ENCODE measurements at places on chromosomes 12 and 14.
A peak's percentile ranks its signal among the peaks of the same experiment; 100 is the strongest.

DNA sequence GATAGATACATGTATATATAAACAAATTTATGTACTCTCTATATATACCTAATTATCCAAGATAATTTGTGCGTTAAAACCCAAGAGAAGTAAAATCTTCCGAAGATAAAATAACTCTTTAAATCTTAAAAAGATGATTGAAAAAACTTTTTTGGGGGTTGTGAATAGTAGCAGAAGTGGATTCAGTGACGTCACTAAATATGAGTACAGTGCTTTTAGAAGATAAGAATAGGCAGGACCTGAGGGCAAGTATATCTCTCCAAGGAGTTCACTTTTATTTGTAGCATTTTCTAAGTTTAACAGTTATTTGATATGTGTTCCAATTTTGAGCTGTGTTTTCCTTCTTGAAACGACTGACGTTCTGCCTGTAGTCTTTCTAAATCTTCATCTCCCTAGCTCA lies 319.8 kb downstream of the PPFIA2 start:
- no peak for DNase-seq

DNA sequence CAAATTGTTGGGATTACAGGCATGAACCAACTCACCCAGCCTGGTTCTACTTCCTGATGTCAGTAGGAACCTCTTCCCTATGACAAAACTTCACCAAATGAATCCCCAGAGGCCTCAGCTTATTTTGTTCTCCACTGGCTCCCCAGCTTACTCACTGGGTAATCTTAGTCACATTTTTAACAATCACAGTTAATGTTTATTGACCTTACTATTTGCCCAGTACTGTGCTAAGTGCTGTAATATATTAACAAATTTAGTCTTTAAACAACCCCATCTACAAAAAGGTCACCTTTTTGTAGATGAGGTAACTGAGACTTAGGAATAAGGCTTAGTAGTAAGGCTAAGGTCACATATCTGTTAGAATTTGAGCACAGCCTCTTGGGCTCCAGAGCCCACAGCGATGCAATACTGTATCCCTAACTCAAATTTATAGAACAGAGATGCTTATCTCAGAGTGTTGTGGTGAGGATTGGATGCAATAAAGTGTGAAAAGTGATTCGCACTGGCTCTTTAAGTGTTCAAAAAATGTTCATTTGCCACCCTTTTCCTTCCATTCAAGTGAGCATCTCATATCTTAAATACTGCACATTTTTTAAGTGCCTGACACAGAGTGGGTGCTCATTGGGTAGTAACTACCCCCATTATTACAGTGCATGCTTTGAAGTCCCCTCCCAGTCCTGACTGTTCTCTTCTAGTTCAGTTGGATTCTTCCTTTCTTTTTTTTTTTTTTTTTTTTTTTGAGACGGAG lies 146.4 kb upstream of the ARHGAP5 start:
- DNase-seq, result no peak

DNA sequence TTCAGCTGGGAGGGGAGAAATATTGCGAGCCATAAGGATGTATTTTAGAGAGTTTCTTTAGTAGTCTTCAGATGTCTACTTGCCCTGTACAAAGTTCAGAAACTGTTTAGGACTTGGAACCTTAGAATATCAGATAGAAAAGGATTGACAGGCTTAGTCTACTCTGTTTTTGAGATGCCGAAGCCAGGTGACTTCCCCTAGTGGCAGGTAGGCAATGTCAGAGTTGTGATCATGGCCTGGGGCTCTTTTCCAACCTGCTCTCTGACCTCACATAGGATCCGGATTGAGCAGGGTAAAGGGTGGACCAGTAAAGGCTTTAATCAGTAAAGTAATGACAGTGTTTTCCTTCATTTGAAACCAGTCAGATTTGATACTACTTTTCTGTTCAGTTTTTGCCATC lies 59.6 kb downstream of the PRKCH start:
- no peak for DNase-seq

GRCh38 chr14:55951341-55952206 lies 166.6 kb upstream of the PELI2 start:
- DNase-seq, result peak; percentile 43

- no peak for DNase-seq
Observed at GRCh38 chr14:91402348-91402747, 15.3 kb downstream of the CCDC88C start.

DNA sequence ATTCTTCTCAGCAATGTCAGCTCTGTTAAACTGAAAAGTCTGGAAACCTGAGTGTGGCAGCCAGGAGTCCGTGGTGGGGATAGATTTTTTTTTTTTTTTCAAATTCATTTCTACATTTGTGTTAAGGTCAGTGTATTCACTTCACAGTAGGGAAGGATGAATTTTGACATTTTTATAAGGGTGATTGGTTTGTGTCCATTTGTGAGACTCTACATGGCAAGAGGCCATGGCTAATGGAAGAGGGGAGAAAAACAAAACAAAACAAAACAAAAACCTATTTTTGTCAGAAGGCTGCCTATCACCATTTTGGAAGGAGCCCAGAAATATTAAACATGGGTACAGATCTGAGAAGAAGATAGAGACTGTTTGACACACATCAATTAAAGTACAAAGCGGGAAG lies 176.1 kb downstream of the RMST start:
- no peak for DNase-seq

DNA sequence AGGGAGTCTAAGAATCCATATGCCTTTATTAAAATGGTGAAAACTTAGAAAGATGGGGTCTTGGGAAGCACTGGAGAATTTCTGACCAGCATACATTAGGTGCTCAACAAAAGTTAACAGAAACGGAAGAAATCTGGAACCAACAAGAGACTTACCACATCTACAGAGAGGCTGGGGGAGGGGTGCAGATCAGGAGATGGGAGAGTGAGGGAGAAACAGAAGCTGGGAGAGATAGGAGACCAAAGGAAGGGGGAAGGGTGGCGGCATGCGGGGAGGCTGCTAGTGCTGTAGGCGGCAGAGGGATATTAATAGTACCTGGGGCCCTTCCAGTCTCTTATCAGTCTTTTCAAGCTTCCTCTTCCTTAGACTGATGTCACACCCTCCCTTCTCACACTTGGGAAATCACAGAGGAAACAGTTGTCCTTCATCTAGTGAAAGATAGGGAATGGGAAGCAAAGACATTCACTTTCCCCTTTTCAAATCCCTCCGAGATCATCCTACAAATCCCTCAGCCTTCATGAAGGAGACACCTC lies 18.1 kb downstream of the ZBTB39 start:
- DNase-seq, result no peak

GRCh38 chr12:121576851-121577391 lies 3.9 kb downstream of the KDM2B start:
- DNase-seq, result peak; percentile 35

GRCh38 chr14:102316338-102316742 lies 3.2 kb upstream of the ZNF839 start:
- no peak for DNase-seq

- DNase-seq, result no peak
Observed at GRCh38 chr14:61281186-61281947, at the start of gene TMEM30B. TMEM30B (minus strand) TSS chr14:61281338; CDS start chr14:61281147, 191 bp downstream.

- no peak for DNase-seq
Observed at GRCh38 chr14:69672356-69672755, 61.0 kb downstream of the SUSD6 start.

Data from retina (tissue), 1 donor.